Stimulated activated CD8-positive, alpha-beta memory T cell treated with anti-CD3 and anti-CD28 coated beads, Interleukin-7, amount 100 ng/mL, for 1 hour (primary cell): ENCODE measurements at places on chromosomes 7 and 10.

- DNase-seq, result no peak
Measured at GRCh38 chr10:26534384-26534783, 96.2 kb downstream of the APBB1IP start.

GRCh38 chr10:49534670-49535381 lies 4.1 kb downstream of the ERCC6 start:
- no peak for DNase-seq

- no peak for DNase-seq
Measured at GRCh38 chr10:106308284-106308683, 856.2 kb downstream of the SORCS1 start.

DNA sequence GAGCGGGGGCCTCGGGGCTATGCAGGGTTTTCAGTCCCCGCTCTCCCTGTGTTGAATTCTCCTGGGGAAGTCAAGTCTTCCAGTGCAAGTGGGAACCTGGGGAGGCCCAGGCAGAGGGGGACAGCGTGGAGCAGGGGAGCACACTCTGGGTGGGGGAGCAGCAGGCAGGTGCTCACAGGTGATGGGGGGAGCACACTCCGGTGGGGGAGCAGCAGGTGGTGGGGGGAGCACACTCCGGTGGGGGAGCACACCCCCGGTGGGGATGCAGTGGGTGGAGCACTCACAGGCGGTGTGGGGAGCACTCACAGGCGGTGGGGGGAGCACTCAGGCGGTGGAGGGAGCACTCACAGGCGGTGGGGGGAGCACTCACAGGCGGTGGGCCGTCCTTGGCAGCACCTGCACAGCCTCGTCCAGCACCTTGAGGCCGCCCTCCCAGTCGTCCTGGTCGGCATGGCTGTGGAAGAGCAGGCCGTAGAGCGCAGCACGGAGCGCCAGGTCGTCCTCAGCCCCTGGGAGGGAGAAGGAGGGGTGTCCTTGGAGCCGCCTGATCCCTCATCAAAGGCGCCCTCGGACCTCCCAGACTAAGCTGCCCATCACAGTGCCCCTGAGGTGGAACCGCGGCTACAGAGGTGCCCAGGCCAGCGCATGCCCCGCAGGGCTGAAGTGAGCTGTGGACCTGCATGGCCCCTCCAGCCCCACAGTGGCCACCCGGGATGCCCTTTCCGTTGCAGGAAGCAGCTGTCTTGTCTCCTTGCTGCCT lies 56.7 kb downstream of the CFAP46 start:
- DNase-seq, result no peak

DNA sequence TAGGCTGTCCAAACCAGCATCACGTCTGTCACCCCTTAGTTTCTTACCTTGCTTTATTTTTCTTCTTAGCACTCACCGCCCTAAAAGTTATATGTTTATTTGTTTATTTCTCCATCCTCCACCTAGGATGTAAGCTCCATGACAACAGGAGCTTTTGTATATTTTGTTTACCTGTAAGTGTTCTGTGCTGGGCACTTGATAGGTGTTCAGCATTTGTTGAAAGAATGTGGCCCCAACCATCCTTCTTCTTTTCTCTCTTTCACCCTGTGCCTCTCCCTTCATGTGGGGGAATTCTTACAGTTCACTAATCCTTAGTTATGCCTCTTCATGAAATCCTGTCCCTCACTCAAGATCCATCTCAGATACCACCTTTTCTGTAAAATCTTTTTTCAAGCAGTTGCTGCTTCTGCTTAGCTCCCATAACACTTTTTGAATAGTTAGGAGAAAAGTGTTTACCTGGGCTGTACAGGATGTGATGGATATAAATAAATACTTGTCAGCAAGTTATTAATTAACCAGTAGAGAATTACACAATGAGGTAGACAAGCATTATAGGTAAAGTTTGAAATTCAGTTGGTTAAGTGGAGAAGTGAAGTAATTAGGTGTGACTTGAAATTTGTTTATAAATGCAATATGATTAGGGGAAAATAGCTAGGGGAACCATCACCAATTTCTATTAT lies 9.7 kb downstream of the AHR start:
- DNase-seq, result no peak

DNA sequence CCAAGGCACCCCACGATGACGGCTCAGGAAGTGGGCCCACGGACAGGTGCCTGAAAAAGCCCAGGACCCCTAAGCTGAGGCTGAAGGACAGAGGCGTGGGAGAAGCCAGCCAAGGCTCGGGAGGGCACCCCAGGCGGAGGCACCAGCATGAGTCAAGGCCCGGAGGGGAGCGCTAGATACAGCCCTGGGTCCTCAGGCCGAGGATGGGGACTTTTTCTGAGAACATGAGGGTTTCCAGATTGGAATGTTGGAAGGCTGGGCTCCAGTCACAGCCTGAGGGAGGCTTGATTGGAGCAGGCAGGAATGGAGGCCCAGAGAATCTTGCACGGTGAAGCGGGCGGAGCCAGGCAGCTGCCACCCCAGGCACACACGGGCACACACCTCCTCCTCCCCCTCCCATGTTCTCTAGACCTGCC lies 19.0 kb upstream of the ELFN1 start:
- no peak for DNase-seq

- DNase-seq, result no peak
Measured at GRCh38 chr7:45236666-45237065, 79.1 kb downstream of the RAMP3 start.

GRCh38 chr10:23859598-23859997 lies 349.3 kb upstream of the KIAA1217 start:
- DNase-seq, result no peak

DNA sequence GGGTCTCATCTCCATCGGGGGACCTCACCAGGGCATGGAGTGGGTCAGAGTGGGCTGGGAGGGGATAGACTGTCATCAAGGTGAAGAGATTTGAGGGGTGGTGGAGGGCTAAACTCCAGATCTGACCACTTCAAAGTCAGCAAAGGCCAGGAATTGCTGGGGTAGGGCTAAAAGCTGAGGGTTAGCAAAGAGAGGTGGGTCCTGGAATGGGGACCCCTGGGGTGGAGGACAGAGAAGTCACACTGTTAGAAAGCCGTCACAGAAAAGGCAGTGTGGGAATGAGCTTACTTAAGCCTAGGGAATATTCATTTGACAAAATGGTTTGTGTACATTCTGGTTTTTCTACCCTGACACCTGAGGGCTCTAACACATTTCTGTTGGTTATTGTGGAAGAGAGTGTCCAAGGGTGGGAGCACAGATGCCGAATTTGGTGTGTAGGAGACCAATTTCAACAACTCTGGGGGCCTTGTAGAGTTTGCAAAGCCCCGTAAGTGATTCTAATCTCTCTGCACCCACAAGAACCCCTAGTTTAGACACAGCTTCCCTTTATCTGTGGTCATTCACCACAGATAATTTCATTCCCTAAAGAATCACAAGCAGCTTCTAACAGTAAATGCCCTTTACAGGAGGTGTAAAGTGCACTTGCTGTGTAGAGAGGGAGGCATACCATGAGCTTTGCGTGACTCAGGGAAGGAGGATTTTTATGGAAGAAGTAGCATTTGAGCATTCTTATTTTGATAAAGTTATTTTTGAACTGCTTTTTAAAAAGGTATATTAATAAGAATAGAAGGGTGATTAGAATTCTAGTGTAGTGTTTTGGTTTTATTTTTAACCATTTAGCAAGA lies 6.4 kb downstream of the FBH1 start:
- DNase-seq, result no peak

DNA sequence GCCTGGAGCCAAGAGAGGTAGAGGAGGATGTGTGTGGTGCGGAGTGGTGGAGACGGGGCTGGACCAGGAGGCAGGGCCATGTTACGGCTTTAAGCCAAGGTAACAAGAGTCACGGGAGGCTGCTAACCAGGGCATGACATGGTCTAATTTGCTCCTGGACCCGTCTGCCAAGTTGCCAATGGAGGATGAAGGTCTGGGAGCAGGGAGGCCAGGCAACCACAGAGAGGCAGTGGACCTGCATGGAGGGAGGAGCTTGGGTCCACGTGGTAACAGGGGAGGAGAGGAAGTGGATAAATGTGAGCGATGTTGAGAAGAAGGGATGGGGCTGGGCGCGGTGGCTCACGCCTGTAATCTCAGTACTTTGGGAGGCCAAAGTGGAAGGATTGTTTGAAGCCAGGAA lies 31.0 kb downstream of the SRRM3 start:
- DNase-seq, result no peak

GRCh38 chr7:89966067-89966664 lies 188.1 kb upstream of the STEAP1 start:
- DNase-seq, result no peak

DNA sequence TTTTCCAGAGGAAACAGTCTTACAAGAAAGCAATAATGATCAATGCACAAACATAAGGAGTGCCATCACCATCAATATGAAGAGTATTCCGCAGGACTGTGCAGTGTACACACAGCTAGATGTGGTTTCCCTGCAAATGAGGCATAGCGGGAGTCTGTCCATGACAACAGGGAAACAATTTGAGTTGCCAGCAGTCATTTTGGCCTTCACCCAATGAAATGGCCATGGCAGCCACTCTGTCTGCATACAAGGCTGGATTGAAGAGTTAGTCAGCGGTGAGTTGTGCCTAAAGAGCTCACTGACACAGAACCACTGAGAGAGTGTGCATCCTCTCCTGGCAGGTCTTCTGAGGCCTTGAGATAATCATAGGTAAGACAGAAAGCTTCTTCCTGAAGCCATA lies 303.3 kb downstream of the IPMK start:
- DNase-seq, result no peak

- DNase-seq, result no peak
Measured at GRCh38 chr7:25664593-25664992, 436.3 kb upstream of the NPVF start.
